Lower leg skin (tissue), 4 donors: ENCODE measurements at places on chromosomes 3 and 15.
A peak's percentile ranks its signal among the peaks of the same experiment; 100 is the strongest.

GRCh38 chr15:85556618-85556895 lies 176.2 kb downstream of the AKAP13 start:
- no peak for DNase-seq

GRCh38 chr3:150359381-150359780 lies 48.7 kb upstream of the TSC22D2 start:
- DNase-seq = no peak

GRCh38 chr3:127396473-127396872 lies 108.6 kb upstream of the PRR20G start:
- no peak for DNase-seq

GRCh38 chr3:158248261-158248660 lies 138.4 kb downstream of the RSRC1 start:
- no peak for DNase-seq

DNA sequence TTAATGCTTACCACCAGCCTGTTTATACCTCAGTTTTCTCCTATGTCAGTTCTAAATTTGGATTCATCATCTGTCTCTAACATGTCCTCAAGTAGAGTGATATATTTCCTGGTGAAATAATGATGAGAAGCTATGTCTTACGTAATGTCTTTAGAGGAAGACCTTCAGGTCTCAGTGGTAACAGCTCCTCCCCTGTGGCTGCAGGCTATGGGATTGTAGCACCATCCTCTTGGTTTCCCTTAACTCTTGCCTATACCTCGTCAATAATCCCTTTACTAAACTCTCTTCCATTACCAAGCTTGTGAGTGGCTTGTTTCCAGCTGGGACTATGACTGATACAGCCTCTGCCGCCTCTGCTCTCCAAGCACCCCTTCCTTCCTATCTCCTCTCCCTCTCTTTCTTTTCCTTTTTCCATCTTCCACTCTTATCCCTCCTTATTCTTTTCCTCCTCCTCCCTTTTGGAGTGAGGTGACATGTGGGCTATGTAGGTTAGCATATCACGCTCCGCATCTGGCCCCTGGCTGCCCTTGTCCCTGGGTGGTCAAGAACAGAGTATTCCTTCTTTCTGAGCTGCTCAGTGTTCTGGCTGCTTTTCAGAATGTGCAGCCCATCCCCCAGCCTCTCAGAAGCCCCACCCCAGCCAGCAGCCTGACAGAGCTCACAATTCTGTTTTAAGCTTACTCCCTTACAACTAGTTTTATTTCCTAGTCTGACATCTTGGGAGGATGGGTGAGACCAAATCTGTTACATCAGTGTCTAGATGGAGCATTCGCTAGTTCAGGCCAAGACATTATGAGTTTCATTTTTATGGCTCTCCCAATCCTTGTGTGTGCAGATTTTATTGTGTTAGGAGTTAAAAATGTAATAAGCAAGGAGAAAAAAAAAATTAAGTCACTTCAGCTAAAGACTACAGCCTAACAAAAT lies 75.0 kb upstream of the RNU6-1 start:
- no peak for DNase-seq

- DNase-seq = no peak
These were observed 15.0 kb downstream of the MYLK start for GRCh38 chr3:123869165-123869564.

GRCh38 chr15:35308802-35309201 lies 223.7 kb upstream of the NANOGP8 start:
- no peak for DNase-seq

DNA sequence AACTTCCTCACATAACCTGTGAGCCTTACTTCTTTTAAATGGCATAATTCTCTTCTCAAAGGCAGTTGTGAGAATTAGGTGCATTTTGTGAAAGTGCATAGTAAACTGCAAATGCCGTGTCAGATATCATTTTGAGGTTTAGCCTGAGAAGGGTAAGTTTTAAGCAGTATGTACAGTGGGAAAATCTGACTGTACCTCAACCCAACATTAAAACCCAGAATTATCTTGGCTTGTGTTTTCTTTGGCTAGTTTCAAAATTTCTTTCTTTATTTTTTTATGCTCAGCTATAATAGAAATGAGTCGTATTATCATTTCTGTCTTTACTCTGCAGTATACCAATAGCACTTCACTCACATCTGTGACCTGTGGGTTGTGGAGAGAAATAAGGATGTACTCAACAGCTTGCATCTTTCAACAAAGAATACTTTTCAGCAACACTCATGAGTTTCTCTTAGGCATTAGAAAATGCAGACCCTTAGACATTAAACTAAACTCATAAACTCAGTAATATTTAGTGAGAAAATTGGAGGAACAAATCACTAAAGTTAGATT lies 65.7 kb downstream of the RASA2 start:
- DNase-seq = no peak

GRCh38 chr3:180414157-180414556 lies 187.8 kb upstream of the TTC14 start:
- DNase-seq = no peak

- no peak for DNase-seq
These were observed 204.6 kb downstream of the OPA1 start for GRCh38 chr3:193797566-193797965.

DNA sequence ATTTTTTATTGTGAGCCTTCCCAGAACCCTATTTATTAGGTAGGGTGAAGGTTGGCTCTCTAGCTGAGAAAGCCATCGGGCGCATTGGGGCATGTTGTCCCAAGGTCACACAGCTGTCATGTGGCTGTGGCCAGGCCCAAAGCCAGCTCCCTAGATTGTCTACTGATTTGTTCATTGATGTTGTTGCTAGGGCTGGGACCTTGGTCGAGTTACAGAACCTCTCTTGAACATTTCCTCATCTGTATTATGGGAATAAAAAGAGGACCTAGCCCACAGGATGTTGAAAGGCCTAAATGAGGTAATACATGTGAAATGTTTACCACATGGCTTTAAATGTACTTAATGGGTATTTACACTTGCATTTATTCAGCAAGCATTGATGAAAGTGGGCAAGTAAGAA lies 252.5 kb downstream of the SUCLG2 start:
- no peak for DNase-seq

DNA sequence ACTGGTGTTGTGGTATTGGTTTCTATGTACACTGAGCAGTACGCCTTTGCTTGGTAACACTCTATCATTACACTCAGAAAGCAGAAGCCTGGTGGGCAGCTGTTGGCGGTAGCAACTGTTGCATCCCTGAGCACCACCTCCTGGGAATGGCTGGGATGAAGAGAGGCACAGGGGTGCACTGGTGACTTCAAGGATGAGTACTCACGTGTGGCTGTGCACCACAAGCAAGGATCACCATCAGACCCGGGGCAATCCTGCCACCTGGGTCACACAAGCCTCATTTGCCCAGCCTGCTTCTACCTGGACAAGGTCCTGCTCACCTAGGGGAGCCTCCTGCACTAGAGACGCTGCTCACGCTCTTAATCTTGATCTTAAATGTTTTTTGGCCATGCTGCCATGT lies 336.4 kb downstream of the SI start:
- DNase-seq = no peak

GRCh38 chr3:112355307-112355687 lies 22.3 kb downstream of the CD200 start:
- no peak for DNase-seq

DNA sequence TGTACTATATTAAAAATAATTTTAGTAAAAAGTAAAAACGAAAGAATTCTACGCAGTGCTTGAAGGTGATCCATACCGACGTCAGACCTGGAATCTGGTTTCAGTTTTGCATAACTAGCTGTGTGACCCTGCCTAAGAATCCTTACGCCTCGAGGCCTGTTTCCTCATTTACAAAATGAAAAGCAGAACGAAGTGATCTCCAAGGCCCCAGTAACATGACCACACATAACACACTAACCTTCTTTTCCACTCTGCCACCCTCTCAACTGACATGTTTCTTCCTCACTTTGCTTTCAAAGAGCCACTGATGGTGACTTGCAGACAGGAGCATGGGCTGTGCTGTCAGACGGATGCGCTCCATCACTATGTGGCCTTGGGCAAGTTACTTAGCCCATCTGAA lies 4.8 kb downstream of the MESD start:
- peak; percentile 47 for DNase-seq

DNA sequence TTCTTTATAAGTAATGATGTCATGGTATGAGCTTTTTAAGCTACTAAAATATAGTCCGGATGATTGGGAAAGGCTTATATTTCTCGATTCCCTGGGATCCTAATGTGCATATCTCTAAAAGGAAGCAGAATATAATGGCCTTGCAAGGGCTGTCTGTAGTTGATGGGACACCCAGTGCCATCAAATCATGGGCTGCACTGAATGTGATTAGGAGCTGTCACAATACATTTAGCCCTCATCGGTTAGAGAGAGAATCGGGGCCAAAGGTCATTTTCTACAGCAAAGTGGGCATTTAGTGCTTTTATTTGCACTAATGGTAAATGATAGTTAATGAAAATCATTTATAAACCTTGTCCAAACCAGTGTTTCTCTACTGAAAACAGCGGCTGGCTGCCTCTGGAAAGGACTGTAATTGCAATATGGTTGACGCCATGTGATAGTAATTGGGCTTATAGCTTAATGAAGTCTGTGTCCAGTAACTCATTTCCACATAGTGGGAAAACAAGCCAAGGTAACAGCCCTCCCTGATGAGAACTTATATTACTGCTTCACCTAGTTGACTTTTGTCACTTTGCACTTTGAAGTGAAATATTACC lies 265.0 kb upstream of the AZI2 start:
- DNase-seq = no peak

GRCh38 chr3:71587958-71588357 lies 4.4 kb upstream of the FOXP1 start:
- DNase-seq = no peak

- DNase-seq = no peak
These were observed 165.1 kb downstream of the PPM1L start for GRCh38 chr3:160921020-160921635.

GRCh38 chr15:56537881-56538280 lies 72.9 kb upstream of the MNS1 start:
- DNase-seq = peak; percentile 83

DNA sequence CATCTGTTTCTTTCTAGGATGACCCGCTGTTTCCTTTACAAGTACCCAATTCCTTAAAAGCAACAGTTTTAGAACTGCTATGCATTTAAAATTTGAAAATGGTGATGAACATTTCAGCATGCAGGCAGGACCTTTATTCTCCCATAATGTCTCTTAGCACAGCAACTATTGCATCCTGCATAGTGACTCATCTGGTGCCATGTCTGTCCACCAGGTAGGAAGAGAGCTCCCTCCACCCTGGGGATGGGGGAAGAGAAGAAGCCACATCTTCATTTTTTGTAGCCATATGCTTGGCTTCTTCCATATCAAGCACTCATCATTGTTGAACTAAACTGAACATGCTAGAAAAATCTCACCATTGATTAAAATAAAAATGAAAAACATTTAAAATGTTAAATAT lies 9.9 kb downstream of the GPR15 start:
- DNase-seq = no peak

GRCh38 chr3:15602146-15602536 lies 596 bp downstream of the BTD start:
- no peak for DNase-seq
